ENCODE measurements at places on chromosomes 2 and 18.

DNA sequence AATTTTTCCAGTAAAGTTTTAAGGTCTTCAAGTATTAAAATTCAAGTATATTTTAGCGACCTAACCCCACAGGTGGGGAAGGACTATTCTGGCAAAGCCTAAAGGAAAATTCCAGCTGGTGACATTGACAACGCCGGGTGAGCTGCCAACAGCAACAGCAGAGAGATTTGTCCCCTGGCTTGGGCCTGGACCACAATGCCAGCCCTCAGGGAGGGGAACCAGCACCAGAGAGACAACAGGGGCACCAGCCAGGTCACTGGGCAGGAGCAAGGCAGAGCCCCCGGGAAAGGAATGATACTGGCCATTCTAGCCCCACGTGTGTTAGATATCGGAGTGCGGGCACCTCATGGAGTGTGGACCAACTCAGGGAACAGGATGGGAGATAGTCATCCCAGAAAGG, 95.7 kb downstream of the ARMC9 start:
- DNase-seq = no peak

GRCh38 chr2:53104263-53104662, 663.3 kb upstream of the CHAC2 start:
- no peak for DNase-seq

- DNase-seq = no peak
Measured at GRCh38 chr18:66280470-66280869, 323.4 kb downstream of the CDH19 start.

GRCh38 chr2:55604027-55604565, 13.3 kb downstream of the PPP4R3B start:
- no peak for DNase-seq

DNA sequence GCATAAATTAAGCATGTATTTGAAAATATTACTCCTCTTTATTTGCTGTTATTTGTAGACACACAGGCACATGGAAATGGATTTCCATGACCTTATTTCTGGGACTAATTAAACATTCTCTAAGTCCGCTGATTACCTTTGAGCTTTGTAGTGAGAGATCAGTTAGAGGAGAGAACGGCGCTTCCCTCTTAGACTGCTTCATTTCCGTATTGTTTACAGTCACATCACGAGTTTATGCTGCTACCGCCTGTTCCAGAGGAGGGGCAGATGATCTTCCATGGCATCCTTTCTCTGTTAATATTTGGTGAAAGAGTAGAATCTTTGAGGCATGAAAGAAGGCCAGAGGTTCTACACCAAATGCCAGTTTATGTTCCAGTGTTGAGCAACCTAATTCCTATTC, 404.4 kb downstream of the TRIB2 start:
- no peak for DNase-seq

DNA sequence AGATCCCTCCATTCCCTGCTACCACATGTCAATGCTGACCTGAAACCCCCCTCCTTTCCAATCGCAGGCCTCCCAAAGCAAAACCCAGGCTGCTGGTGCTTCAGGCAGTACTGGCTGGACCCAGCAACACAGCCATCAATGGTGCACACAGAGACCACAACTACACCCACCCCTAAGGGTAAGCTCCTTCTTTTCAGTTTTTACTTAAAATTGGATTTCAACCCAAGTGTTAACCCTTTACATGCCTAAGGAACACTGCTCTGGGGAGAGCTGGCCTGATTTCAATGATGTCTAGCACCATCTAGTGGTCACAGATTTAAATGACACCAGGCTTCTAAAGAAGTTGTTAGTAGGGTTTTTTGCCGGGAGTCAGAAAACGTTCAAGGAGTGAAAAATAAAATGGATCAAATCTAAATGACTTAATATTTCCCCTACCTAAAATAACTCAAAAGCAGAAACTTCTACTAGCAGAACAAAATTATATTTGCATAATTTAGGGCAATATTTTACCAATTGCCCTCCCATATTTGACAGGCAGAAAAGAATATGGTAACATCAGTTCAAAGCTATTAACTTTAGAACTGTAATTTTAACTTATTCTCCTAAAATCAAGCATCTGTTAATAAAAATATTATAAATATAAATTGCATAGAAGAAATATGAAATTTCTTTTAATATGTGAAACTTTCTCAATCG, 24.6 kb downstream of the FECH start:
- peak; percentile 52 for DNase-seq

DNA sequence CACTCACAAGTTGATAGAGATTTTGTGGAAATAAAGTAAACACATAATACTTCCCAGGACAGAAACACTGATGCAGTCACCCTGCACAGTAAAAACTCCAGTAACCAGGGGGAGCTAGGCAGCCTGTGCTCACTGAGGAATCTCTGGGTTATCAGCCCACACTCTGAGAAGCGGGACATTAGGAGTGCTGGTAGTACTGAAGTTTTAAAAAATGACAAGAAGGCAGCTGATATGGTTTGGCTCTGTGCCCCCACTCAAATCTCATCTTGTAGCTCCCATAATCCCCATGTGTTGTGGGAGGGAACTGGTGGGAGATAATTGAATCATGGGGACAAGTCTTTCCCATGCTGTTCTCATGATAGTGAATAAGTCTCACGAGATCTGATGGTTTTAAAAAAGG, 31.4 kb downstream of the KCTD1 start:
- no peak for DNase-seq

GRCh38 chr2:134406311-134406710, 152.4 kb downstream of the MGAT5 start:
- DNase-seq = no peak

DNA sequence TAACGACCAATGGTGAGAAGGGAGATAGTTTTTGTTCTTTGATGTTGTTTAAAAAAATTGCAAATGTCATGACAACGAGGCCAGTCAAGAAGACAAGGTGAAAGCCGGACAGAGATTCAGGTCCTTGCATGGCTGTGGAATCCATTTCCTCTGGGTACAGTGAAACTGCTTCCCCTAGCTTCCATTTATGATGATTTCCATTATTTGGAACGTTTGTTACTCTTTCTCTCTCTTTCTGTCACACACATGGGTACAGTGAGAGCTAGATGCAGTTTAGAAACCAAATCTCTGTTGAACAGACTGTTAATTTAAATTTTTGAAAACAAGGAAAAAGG, 57.4 kb upstream of the MSH2 start:
- DNase-seq = no peak

DNA sequence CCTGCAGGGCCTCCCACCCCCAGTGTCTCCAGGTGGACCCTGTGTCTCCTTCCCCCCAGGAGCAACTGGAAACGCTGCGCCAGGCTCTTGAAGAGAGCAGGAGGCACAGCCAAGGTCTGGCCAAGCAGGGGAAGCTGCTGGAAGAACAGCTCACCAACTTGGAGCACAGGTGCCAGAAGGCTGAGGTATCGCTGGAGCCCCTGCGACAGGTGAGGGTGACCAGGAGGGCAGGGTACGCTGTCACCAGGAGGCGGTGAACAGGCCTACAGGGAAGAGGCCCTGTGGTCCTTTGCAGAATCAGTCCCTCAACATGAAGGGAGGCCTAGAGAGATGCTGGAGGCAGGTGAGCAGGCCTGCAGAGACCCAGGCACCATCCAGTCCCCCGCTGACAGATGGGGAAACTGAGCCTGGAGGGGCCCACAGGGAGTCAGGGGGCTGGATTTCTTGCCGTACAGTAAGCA, 15.6 kb upstream of the SNED1 start:
- DNase-seq = no peak

- DNase-seq = no peak
Measured at GRCh38 chr2:44136252-44136651, 32.4 kb upstream of the PPM1B start.

DNA sequence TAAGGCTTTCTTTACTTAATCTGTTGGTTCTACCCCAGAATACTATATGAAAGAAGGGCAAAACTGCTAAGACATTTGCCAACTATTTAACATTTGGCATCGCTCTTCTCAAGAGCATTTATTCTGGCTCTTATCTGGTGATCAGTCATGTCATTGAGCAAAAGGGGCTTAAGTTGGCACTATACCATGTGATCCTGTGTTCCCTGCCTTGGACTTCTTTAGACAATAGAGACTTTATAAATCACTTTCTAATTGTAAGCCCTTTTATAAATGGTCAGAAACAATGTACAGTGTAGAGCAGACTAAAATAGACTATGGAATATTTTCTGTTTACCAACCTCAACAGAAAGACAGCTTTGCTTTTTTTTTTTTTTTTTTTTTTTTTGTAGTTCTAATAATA, 52.1 kb downstream of the GTF3C3 start:
- DNase-seq = no peak

DNA sequence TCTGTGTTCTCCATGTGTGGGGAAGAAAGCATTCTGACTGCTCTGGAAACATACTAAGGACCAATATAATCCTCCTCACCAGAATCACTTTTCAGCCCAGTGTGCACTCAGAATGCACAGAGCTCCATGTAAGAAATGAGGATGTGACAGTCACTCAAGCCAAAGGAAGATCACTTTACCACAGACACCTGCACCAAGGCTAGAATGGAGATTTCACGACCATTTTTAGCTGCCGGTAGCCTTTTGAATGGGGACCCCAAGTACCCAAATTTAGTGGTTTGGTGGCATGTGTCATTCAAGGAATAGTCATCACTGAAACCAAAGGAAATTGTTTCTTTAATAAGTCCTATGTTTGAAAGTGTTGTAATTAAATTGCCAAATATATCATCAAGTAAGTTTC, 613.2 kb upstream of the ACVR2A start:
- no peak for DNase-seq

GRCh38 chr2:2172516-2172915, 158.6 kb downstream of the MYT1L start:
- no peak for DNase-seq

DNA sequence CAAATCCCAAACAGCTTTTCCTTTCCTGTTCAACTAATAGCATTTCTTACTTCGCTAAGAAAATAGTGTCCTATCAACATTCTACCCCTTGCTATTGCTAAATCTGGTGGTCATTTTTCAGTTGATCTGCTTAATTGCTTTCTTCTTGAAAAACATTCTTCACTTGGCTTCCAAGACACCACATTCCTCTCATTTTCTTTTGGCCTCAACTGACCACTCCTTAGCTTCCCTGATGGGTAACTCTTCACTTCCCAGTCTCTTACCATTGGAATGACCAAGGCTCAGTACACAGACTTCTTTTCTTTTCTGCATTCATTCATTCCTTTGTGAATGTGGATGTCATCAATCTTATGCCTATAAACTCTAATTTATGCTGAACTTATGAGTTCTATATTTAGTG, 230.8 kb upstream of the CDH2 start:
- DNase-seq = no peak

- no peak for DNase-seq
Measured at GRCh38 chr18:79278896-79279295, 116.8 kb upstream of the NFATC1 start.

GRCh38 chr18:8943900-8944870, 158.3 kb upstream of the NDUFV2 start:
- no peak for DNase-seq

DNA sequence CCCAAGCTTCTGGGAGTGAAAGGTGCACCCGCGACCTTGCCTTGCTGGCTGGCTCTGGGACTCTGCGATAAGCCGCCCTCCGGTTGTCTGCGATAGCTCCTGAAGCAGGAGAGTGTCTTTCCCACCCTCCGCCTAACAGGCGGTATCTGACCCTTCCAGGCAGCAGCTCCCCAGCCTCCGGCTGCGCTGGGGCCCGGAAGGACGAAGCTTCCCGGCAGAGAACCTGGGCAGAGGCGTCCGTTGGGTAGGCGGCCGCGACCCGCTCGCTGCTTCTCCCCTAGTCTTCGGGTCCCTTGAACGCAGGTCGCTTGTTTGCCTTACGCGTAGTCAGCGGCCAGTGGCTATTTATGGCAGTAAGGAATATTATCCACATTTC, 446 bp upstream of the RHBDD1 start:
- no peak for DNase-seq

- DNase-seq = no peak
Measured at GRCh38 chr18:9839853-9840252, 45.9 kb upstream of the TXNDC2 start.

GRCh38 chr2:45124456-45124855, 115.2 kb upstream of the SIX2 start:
- DNase-seq = no peak

DNA sequence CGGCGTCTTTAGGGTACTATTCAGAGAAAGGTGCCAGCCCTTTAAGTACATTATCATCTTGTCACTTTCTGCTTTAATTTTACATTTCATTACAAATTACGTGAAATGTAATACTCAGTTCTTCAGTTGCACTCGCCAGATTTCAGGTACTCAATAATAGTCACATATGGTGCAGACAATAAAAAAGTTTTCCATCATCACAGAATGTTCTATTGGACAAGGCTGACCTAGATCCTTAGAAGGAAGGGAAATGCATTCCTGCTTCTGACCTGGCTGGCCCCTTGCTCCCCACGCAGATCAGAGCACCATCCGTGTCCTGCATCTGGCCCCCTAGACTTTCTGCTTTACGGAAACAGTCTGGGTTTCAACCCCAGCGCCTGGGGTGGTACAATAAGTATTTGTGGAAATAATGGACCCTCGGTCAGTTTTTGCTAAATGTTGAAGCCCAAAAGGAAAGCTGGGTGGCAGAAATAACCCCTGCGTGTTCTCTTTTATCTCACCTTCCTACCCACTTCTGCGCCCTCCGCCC, 681 bp upstream of the C2orf72 start:
- no peak for DNase-seq

DNA sequence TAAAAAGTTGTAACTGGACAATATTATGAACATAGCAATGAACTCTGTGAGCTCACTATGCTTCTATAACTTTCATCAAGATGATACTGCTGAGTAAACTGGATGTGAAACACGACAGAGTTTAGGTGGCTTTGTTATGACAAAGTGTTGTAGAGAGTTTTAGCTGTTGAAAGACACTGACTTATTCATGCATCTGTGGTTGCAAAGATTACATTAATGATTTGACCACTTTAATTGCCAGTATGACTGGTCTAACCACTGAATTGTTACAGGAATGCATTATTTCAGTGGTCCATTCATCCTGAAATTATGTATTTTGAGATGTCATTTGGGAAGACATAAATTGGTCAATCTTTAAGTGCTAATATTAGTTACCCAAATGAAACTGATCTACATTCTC, 117.9 kb downstream of the SPHKAP start:
- no peak for DNase-seq

- no peak for DNase-seq
Measured at GRCh38 chr2:168700615-168701245, 101.7 kb upstream of the NOSTRIN start.

DNA sequence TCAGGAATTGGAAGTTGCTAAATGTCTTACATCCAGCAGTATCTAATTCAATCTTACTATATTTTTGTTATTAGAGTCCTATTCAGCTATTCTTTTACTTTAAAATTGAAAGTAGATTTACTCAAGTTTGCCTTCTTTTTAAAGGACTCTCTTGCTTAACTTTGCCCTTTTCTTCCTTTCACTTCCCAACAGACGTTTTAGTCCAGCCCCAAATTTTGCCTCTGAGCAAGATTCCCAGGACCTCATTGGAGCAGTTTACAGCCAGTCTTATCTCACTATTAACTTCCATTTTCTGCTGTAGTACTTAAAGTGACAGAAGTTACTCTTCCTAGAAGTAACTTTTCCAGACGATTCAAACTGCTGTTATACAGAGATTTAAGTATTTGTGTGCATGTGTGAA, 1.7 kb upstream of the PRKD3 start:
- DNase-seq = no peak
